NCI-H1436 (cell line): ENCODE measurements at places on chromosomes 7 and 10.

DNA sequence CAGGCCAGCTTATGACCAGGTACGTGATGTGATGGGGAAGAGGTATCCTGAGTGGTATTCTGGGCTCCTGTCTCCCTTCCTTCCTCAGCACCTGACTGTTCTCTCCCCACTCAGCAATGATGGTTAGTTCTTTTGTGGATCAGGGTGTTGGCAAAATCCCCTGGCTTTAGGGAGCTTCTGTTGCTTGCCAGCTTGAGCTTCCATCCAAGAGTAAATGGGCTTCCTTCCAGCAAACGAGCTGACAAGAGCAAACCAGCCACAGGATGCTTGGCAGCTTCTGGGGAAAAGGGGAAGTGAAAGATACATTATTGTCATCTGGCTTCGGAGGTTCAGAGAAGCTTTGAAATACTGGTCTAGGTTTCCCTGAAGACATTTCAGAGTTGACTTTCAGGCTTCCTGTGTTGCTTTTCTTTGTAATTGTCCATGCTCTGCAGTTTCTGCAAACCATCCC, 5.2 kb downstream of the DUSP5 start:
- no peak for DNase-seq

- DNase-seq = no peak
Measured at GRCh38 chr7:38561166-38561565, 70.0 kb downstream of the AMPH start.

DNA sequence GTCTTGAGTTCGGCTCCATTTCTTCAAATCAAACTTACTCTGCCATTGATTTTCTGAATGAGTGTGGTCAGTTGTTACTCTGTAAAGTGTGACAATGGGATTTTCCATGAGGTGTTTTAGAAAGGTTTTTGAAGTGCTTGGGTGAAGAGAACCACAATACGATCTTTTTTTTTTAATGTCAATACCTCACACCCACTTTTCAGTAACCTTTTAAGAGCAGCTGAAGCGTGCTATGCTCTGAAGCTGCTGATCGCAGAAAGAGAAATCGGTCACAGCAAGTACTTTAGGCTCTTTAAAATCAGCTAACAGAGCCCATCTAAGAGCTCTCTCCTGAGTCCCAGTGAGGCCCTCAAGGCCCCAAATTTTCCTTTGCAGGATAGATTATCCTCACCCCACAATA, 34.4 kb upstream of the YAE1 start:
- no peak for DNase-seq

DNA sequence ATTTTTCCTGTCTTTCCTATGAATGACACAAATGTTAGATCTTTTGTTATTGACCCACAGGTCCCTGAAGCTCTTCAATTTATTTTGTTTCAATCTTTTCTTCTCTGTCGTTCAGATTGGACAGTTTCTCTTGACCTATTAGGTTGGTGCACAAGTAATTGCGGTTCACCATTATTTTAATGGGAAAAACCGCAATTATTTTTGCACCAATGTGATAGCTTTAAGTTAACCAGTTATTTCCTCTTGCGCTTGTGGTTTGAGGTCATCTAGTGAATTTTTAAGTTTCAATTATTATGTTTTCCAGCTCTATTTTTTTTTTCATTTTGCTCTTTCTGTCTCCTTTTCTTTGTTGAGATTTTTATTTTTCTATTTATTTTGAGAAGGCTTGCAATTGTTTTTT, 399.2 kb downstream of the INHBA start:
- DNase-seq = no peak

DNA sequence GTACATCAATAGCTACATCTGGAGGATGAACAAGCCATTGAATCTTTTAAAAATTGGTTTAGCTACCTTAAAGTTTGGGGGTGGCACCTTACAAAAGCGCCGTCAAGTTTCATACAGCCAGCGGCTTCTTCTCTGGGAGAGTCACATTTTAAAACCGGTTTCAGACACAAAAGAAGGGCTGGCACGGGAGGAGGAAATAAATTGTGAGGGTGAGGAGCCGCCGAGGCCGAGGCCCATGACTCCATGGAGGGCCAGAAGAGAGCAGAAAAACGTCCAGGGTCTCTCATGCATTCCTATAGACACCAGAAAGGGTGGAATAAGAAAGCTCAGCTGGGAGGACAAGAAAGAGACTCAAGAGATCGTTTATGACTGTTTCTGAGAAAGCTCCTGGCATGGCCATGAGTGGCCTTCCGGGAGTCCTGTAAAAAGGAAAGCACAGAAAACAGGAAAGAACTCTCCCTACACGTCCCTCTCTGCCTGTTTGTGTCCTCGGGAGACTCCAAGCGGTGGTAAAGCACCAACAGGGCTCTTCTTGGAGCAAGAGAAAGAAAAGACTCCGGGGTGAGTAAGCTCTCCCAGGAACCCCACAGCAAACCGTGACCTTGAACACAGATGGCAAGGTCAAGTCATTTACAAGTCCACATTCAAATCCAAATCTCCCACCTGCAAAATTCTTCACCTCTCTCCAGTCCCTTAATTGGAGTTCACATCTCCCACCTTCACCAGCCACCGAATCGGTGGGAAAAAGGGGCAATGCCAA, 1.8 kb downstream of the FRAT2 start:
- no peak for DNase-seq

DNA sequence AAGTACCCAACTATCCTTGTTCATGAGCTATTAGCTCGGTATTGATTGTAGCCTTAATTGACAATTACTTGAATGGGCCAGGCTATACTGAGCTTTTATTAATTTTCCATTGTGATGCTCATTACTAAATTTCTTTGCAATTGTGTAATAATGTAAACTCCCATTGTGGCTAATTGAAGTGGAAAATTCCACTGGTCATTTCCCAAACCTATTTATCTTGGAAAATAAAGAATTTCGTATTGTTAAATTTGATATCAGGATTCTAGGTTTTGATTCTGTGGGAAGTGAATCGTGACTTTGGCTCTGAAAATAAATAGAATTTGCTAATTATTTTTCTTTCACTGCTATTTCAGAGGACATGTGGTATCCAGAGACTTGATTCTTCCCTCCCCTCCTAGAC, 111.0 kb downstream of the RTKN2 start:
- DNase-seq = no peak

DNA sequence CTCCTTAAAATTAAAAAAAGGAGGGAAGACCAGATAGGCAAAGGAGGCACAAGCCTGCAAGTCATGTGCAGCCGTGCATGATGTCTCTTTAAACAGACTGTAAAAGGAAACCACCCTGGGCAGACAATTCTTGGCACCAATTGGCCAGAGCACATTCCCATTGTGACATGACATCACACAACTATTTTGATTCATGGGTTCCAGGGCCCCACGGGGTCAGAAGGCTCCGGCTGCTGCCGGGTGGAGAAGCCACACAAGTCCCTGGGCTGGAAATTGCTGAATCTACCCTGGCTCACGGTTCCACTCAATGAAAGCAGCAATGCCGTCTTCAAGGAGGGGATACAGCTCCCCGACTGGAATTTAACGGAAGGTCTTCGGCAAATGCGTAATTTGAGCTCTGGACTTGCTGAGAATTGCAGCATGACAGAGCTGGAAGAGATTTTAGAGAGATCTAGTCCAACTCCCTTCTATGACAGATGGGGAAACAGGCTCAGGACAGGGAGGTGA, 140.5 kb downstream of the PRKAG2 start:
- peak; percentile 20 for DNase-seq

DNA sequence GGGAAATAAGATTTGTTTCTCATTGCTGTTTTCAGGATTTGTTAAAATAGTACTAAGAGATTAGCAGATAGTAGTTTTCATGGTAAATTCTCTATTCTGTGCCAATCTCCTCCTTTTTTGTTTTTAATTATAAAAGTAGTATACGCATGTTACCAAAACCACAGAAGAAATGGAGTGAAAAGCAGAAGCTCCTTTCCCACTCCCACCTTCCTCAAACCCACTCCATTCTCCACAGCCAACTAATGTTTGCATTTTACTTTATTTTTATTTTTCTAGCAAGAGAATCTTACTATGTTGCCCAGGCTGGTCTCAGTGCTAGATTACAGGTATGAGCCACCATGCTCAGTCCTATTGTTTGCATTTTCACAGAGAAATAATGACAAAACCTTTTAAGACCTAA, 4.5 kb upstream of the LRMDA start:
- no peak for DNase-seq

DNA sequence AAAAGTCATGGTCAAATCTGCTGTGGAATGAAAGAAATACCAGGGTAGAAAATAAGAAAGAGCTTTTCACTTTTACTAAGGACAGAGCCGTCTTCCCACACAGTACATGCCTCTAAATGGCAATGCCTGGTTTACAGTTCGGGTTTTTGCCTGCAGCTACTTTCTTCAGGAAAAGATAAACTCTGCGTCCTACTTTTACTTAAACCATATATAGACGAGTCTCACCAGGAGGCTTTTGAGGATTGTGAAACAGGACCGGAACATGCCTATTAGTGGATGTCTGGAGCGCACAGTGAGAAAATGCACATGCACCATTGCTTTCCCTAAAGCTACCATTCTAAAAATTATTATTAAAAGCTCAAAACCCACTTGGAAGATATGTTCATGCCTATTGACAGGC, 70.5 kb downstream of the KLF6 start:
- no peak for DNase-seq
